ENCODE measurements at places on chromosomes 6 and 20.
A peak's percentile ranks its signal among the peaks of the same experiment; 100 is the strongest.

- DNase-seq: peak; percentile 18
Measured at GRCh38 chr6:154868143-154868594, 126.9 kb upstream of the TIAM2 start.

GRCh38 chr6:3484192-3484591 is 27.3 kb upstream of the SLC22A23 start:
- DNase-seq: no peak

DNA sequence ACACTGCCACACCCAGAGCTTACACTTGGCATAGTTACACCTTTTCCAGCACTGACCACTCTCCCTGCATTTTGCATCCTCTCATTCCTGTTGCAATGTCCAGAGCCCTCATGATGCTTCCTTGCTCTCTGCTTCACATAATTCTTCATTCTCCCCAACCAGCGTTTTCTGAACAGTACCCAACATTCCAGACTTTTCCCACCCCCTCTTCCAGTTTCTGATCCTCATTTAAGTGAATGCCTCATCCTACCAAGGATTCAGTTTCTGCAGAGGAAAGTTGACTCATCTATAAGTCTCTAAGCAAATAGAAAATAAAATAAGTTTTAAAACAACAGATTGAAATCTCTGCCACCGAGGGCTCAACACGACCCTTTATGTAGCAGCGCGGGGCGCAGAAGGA is 321.3 kb upstream of the TCF21 start:
- DNase-seq: no peak

DNA sequence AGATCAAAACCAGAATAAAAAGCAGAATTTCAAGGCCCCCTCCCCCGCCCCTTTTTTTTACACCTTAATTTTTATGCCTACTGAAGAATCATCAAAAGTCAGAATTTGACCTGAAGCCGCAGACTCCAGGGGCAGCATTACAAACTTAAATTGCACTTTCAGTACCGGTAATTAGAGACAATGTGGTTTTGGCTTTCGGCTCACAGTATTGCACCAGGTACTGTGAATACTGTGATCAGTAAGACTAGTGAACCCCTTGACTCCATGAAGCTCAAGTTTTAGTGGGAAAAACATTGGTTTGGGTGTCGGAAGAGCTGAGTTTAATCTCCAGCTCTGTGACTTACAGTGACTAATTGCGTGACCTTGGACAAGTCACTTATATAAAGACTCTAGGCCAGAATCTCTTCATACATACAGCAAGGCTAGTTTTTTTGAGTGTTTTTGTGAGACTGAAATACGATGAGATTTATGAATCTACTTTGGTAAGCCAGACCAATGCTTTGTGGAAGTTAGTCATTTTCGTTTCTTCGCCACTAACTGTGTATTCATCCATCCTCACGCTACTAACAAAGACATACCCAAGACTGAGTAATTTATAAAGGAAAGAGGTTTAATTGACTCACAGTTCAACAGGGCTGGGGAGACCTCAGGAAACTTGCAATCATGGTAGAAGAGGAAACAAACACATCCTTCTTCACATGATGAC is 114.7 kb downstream of the SASH1 start:
- DNase-seq: no peak

- DNase-seq: no peak
Measured at GRCh38 chr20:58492795-58493524, 22.2 kb downstream of the APCDD1L start.

DNA sequence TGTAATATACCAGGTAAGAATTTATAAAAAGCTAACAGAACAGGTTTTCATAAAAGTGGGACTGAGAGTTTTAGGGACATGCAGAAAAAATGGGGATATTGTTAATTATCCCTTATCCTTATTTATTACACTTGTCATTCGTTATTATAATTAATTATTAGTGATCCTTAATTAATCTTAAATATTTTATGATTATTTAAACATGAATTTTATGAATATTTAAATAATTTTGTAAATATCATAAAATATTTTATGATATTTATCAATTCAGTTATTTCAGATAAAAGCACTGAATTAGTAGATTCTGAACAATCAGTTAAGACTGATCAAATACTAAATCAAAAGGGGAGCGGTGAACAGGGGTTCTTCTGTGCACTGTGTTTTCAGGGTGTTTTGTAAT is 300.1 kb downstream of the PAX1 start:
- DNase-seq: no peak

DNA sequence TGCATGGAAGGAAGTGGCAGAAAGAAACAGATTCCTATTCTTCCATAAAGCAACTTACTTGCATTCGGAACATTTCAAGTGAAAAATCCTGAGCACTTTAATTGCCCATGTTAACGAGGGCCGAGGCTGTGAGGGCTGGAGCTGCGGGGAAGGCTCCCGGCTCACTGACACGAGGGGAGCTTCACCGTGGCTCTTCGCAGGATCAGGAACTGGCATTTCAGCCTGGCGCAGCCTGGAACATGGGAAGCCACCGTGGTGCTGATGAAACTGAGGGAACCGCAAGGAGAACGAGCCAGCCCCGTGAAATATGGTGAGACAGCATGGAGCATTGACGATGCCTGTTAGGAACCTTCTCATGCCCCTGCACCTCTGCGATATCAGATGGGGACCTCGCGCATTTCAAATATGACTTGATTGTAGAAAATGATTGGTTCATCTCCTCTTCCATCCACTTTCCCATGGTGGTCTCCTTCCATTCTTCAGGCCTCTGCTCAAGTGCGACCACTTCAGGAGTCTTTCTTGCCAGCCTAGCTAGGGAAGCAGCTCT is 236.9 kb downstream of the TBXT start:
- DNase-seq: no peak

GRCh38 chr6:35181933-35182612 is 31.7 kb upstream of the SCUBE3 start:
- no peak for DNase-seq

DNA sequence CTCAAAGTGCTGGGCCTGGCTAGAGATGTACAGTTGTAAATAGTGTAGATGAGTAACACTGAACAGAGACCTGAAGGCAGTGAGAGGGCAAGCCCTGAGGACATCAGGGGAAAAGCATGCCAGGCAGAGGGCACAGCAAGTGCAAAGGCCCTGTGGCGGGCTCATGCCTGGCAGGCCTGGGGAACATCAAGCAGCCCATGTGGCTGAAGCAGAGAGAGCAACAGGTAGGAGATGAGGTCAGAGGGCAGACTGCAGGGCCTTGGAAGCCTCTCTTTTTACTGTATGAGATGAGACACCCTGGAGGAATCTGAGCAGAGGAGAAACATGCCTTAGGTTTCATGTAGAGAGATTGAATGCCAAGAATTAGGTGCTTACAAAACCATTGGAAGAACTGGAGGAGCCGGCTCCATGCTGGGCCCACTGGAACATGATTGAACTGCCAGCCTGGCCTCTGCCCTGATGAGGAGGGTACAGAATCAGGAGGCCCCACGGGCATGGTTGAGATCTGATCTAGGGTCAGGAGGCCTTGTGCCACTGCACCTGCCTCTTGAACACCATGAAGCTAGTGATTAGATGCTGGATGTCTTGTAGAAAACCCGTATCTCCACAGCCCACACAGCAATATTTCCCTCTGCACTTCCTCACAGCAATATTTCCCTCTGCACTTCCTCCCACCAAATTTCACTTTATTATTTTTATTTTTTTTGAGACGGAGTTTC is 5.9 kb upstream of the HMGA1 start:
- no peak for DNase-seq

GRCh38 chr6:139965393-139965792 is 590.9 kb upstream of the CITED2 start:
- DNase-seq: no peak

DNA sequence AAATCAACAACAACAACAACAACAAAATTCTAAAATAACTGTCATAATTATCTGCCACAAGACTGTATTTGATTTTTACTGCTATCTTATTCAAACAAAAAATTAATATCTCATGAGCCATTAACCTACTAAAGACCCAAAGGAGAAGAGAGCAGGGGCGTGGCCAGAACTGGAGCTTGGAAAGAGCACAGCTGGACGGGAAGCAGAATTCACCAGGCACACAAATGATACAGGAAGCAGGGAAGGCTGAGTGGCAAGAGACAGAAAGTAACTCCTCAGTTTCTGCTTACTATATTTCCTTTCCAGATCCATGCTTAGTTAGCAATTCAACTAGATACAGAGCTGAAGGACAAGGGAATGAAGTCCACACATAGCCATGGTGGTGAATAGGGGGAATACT is 54.4 kb downstream of the FKBP5 start:
- DNase-seq: no peak
